Stomach (tissue), 19 donors: ENCODE measurements at places on chromosomes 4 and X. TPM values are rescaled to one million over a fixed set of nuclear protein-coding genes. Genes with fewer than 3 reads are reported as not detected.

GRCh38 chr4:10554121-10554520 lies 96.9 kb upstream of the ZNF518B start:
- DNase-seq, result no peak

- DNase-seq, result no peak
Measured at GRCh38 chr4:6427439-6428090, 44.8 kb downstream of the PPP2R2C start.

DNA sequence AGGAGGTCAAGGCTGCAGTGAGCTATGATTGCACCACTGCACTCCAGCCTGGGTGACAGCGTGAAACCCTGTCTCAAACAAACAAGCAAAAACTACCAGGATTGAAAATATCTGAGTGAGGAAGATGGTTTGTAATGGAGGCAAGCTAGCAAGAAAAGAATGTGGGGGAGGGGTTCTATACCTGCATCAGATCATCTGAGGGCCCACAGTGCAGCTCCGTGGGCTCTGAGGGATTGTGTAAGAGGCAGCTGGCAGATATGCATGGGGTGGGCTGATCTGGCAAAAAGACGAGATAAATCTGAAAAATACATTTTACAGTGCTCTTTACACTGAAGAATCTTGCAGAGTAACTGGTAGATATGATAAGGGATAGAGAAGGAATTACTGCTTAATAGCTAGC lies 28.9 kb upstream of the CHRNA9 start:
- no peak for DNase-seq

Gene CRMP1
- total RNA-seq, result 1.2 TPM

Gene OPHN1
- 4.5 TPM for total RNA-seq

Gene IL21
- total RNA-seq, result not detected

Gene EGFL6
- total RNA-seq, result not detected

Gene HPSE
- not detected for total RNA-seq

Gene PRKG2
- not detected for total RNA-seq
